ENCODE measurements at places on chromosomes 16 and 17.

- no peak for DNase-seq
Observed at GRCh38 chr17:6797718-6798351, 21.8 kb downstream of the FBXO39 start.

GRCh38 chr16:4298761-4299522 is 16.9 kb upstream of the GLIS2 start:
- DNase-seq, result no peak

- no peak for DNase-seq
Observed at GRCh38 chr16:14321542-14321941, 250.4 kb downstream of the MRTFB start.

DNA sequence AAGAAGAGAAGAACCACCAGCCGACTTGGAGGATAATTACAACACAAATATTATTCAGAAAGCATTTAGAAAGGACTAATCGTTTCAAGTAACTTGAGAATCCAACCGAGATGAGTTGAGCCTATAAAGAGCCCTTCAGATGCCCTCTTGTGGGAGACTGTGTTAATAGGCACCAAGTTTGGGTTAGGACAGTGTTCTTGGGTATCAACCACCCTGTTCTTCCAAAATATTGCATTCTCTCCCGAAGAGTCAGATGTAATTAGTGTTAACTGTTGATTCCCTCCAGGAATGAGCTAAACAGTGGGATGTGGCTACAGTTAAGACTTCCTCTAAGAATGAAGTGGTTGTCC is 87.8 kb upstream of the NOL11 start:
- DNase-seq, result no peak

- DNase-seq, result peak; percentile 41
Observed at GRCh38 chr17:74566132-74566753, 1.1 kb downstream of the CD300H start.

GRCh38 chr17:35774499-35774898 is 13.8 kb downstream of the C17orf50 start:
- no peak for DNase-seq

DNA sequence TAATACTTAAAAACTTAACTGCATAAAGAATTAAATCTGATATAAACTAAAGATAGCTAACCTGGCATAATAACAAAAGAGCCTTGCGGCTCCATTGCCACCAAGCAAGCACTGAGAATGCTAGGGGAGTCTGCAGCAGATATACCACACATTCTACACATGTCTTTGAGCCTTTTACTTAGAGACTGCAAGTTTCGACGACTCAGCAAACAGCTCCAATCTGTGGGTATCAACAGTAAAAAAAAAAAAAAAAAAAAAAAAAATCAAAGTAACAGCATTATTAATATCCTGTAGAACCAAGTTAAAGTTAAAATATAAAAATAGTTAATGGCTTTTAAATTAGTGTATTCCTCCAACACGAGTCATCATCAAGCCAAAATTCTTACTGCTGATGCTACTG is 27.8 kb upstream of the INTS2 start:
- DNase-seq, result no peak

DNA sequence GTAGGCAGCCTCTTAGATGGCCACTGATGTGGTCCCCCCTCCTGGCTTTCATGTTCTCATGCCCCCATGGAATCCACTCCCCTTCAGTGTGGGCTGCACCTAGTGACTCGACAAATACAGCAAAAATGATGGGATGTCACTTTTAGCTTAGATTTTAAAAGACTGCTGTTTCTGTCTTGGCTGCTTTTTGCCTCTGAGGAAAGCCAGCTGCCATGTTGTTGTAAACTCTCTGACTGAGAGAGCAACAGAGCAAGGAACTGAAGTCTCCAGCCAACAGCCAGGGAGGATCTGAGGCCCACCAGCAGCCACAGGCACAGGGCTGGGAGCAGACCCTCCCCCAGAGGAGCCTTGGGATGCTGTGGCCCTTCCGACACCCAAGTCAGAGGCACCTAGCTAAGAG is 60.6 kb upstream of the MARCHF10 start:
- no peak for DNase-seq

- DNase-seq, result no peak
Observed at GRCh38 chr16:86220561-86220960, 289.8 kb upstream of the FOXF1 start.

DNA sequence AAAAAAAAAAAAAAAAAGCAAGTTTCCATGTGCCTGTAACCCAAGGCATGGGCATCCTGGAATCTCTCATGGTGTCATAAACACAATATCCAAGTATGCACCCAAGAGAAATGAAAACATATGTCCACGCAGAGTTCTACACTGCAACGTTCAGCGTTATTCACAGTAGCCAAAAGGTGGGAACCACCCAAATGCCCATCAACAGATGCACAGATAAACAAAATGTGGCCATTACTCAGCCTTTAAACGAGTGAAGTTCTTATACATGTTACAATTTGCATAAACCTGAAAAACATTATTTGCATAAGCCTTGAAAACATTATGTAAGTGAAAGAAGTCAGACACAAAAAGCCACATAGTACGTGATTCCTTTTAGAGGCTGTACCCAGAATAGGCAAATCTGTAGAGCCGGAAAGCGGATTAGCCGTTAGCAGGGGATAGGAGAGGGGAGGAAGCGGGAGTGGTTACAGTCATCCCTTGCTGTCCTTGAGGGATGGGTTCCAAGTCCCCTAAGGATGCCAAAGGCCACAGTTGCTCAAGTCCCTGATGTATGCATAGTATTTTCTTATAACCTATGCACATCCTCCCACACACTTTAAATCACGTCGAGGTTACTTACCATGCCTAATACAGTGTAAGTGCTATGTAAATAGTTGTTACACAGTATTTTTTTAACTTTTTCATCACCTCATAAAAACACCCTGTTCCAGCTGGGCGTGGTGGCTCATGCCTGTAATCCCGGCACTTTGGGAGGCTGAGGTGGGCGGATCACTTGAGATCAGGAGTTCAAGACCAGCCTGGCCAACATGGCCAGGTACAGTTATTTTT is 47.3 kb upstream of the DNAH17 start:
- no peak for DNase-seq

DNA sequence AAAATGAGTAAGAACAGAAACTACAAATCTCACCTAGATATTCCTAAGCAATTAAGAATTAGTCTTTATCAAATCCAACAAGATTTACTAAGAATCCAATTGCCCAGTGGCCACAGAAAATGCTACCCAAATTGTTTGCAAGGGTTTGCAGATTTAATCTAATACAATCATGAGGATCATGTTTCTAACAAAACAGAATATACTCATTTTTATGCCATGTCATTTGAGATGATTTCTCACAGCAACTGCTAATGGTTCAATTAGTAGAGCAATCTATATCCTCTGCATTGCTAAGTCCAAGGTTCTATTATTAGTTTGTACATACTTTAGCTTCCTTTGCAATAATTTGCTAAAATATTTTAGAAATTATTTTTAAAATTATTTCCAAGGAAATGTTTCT is 41.2 kb downstream of the HELZ start:
- no peak for DNase-seq

- DNase-seq, result no peak
Observed at GRCh38 chr17:3622977-3623594, 13.0 kb downstream of the SHPK start.

- DNase-seq, result peak; percentile 54
Observed at GRCh38 chr17:69235338-69236058, 6.9 kb upstream of the ABCA10 start.

GRCh38 chr17:82238472-82239201 is 9.8 kb downstream of the SLC16A3 start:
- DNase-seq, result peak; percentile 73

- peak; percentile 27 for DNase-seq
Observed at GRCh38 chr16:66933776-66934137, 445 bp downstream of the CIAO2B start.

DNA sequence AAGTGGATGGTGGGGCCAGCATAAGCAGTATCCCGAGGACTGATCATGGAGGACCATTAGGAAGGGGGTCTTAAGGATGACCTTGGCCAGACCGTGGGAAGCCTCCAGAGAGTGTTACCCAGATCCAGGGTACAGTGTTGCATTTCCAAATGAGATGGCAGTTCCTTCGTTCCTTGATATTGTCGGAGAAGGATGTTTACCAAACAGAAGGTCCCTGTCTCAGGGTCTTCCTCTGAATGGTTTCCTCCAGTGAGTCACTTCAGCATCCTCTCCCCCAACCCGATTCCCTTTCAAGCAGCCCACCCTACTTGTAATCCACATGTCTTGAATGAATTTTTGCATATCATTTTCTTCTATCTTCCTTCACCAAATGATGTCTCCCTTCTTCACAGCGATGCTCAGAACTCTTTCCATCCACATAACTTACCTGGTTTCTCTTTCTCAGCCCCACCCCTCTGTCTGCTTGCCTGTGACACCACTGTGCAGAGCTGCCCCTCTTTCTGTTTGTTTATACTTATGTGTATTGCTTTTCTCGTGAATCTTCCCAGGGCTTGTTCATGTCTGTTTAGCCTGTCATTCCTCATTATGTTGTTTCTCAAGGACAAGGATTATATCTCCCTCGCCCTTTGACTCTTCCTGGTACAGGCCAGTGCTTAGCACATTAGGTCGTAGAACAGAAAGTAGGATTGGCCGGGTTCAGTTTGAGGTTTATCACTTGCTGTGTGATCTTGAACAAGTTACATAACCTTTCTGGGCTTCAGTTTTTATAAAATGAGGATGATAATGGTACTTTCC is 5.7 kb downstream of the GOSR2 start:
- DNase-seq, result no peak
